ENCODE measurements at places on chromosomes 11 and 22.

- no peak for DNase-seq
These were observed 61.4 kb upstream of the FADD start for GRCh38 chr11:70141486-70142220.

DNA sequence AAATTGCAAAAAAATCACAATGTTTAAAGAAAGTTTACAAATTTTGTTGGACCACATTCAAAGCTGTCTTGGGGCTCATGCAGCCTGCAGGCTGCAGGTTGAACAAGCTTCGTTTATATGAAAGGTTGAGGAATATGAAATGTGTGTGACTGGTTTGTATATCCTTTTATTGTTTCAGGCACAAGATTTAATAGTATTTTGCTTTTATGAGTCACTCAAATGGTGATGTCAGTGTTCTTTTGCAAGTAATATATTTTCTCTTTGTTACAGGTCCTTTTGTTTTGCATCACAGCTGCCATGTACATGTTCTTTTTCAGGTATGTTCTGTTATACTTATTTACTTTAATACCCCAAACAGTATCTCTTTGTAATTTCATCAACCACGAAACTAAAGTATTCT, 198.6 kb downstream of the TMEM135 start:
- DNase-seq = no peak

- DNase-seq = no peak
These were observed 360.1 kb downstream of the TBC1D22A start for GRCh38 chr22:47122441-47123000.

DNA sequence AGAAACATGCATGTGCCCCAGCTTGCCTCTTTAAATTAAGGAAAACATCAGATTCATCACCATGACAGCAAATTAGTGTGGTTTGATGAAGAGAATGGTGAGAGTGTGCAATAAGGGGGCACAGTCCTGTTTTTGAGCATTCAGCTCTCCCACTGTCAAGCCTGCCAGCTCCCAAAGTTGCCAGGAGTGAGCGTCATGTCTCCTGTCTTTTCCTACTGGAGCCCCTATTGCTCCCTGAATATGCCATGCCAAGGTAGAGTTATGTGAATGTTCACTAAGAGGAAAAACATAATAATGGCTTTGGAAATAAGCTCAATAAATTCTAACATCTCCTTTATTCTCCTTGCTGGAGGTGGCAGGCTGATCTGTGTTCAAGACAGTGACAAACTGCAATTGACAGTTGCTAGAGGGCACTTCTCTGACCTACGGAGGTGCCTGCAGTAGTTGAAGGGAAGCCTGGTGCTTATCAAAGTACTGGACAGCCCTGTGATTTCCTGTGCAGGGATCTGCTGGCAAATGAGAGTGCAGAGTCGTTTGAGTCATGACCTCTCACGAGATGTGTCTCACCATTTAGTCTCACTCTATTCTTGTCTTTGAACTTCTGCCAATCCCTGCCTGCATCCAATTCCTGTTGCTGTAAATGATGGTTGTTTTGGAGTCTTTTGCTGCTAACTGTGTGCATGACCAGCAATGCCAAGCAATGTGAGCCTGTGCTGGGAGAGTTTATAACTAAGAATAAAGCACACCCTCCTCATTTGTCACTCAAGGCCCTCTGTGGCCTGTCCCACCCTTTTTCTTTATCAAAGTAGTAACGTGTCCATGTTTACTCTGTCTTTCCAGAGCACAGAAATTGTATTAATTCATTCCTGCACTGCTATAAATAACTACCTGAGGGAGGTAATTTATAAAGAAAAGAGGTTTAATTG, 34.8 kb downstream of the MRGPRX2 start:
- no peak for DNase-seq

- DNase-seq = no peak
These were observed 874.4 kb upstream of the TENM4 start for GRCh38 chr11:80315200-80315599.

GRCh38 chr11:131666006-131666405, 295.6 kb downstream of the NTM start:
- no peak for DNase-seq

- peak; percentile 2 for DNase-seq
These were observed 48.5 kb upstream of the HSPA8 start for GRCh38 chr11:123110397-123110796.

GRCh38 chr11:35847473-35847872, 96.4 kb upstream of the LDLRAD3 start:
- DNase-seq = no peak

GRCh38 chr11:112363527-112363926, 102.9 kb upstream of the PLET1 start:
- DNase-seq = no peak

DNA sequence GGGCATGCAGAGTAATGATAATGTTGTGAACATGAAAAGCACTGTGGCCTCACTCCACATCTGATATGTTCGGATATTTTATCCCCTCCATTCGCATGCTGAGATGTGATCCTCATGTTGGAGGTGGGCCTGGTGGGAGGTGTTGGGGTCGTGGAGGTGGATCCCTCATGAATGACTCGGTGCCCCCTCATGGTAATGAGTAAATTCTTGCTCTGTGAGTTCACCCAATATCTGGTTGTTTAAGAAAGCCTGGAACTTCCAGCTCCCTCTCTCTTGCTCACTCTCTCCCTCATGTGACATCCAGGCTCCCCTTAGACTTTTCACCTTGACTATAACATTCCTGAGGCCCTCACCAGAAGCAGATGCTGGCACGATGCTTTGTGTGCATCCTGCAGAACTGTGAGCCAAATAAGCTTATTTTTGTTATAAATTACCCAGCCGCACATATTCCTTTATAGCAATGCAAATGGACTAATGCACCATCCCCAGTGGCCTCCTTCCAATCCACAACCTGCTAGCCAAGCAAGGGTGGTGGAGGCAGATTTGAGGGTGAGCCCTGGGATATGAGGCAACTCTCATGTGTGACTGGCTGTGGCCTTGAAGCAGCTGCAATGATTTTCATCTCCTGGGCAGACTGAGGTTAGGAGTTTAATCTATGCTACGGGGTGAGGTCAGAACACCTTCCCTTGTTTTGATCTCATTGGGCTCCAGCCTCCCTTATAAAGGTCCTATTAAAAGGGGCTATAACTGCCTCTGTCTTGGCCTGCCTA, 276.5 kb downstream of the ETS1 start:
- no peak for DNase-seq

DNA sequence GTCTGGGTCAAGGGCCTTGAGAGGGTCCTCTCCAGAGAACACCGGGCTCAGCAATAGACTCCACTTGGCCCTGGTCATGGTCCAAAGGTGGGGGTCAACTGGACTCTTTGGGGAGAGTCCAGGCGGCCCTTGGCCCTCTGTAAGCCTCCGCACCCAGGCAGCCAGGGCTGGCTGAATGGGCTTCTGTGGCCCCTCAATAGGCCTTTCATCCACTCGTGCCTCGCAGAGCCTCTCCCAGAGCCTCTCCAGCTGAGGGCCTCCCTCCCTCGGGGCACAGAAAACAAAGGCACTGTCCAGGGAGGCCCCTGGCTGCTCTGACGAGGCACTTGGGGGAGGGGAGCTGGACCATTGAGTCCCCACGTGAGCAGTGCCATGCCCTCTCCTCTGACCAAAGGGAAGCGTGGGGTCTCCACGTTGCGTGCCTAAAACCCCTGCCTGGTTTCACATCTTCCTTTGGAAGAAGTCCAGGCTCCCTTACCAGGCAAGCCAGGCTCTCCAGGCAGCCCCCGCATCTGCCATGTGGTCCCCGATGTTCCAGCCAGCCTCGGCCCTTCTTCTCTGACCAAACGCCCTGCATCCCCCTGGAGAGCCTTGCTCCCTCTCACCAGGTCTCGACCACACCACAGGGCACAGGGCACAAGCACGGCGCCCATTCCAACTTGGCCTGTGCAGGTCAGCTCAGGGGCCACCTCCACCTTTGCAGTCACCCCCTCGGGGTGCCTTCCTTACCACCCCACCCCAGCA, 15.5 kb downstream of the KIAA0930 start:
- no peak for DNase-seq

- no peak for DNase-seq
These were observed 263.3 kb upstream of the PLET1 start for GRCh38 chr11:112523951-112524350.

DNA sequence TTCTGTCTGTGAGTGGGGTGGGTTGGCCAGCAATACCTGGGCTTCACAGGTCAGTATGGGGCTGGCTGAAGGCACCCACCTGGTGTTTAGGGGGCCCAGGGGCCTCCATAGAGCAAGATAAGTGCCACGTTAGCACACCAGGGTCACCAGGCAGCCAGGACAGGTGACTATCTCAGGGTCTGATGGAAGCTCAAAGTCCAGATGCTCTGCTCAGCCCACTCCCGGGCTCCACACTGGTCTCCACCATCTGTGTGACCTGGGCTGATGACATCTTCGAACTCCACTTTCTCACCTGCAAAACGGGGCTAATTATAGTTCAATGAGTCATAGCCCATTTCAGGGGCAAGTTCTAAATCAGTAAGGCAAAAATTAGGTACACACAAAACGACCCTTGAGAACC, 39.4 kb upstream of the PRDM11 start:
- DNase-seq = no peak

DNA sequence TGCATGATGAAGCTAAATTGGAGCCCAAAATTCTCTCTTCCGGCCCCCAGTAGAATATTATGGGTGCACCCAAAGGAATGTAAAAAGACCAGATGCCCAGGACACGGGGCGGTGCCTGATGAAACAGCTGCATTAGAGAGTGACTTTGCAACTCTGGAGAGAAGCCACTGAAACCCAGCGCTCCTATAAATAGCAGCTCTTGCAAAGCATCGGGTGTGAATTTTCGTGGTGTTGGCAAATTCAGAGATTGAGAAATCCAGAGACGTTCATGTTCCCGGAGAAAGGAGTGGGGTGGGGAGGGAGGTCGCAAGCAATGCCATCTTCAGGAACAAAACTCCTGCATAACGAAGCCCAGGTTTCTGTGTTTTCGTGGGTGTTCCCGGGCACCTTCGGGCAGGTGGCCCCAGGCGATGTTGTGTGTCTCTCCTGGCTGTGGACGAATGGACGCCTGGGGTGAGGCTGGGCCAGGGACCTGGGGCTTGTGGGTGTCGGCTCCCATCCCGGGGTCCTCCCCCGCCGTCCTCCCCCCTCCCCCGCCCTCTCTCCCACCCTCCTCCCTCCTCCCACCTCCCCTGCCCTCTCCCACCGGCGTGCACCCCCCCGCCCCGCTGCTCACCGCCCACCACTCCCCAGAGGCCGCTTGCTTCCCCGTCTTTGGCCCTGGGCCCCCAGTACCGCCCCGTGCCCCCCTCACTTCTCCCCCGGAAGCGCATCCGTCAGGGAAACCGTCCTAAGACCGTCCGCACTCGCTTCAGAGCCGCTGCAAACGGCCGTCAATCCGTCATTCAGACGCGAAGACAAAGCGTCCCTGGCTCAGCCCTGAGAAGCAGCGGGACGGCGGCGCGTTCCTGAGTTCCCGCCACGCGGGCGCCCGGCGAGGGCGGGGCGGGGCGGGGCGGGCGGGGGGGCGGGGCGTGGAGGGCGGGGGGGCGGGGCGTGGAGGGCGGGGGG, 26.7 kb upstream of the TOLLIP start:
- peak; percentile 62 for DNase-seq

- no peak for DNase-seq
These were observed 28.8 kb downstream of the KLHL22 start for GRCh38 chr22:20466659-20467379.

DNA sequence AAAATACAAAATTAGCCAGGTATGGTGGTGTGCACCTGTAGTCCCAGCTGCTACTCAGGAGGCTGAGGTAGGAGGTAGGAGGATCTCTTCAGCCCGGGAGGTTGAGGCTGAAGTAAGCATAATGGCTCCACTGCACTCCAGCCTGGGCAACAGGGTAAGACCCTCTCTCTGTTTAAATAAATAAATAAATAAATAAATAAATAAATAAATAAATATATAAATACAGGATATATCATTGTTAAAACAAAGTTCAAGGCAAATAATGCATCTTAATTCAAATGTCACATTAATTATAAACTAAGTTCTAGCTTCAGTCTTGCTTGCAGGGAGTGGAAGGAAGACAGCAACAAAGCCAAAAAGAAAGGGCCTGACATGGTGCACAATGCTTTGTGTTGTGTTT, 44.5 kb upstream of the PANX1 start:
- DNase-seq = no peak

- DNase-seq = peak; percentile 4
These were observed 96.5 kb downstream of the CWC15 start for GRCh38 chr11:94876645-94877442.

DNA sequence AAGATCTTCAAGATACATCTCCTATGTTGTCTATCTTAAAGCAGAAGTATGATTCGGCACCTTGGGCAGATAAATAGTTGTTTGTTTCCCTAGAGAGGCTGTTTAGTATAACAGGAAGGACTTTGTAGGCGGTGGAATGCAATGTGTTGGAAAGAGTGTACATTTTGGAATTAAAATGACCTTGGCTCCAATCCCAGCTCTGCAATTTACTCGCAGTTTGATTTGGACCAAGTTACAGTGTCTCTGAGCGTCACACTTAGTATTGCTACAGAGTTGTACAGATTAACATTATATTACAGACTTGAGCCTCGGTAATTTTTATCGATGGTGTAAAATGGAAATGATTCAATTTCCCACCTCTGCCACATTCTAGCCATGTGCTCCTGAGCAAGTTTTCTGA, 265.3 kb downstream of the OPCML start:
- DNase-seq = no peak

GRCh38 chr22:37501610-37502341, 15.6 kb upstream of the MFNG start:
- DNase-seq = no peak

GRCh38 chr11:111236383-111236782, 9.1 kb upstream of the POU2AF2 start:
- no peak for DNase-seq
